ENCODE measurements at places on chromosomes 13 and 19.

- DNase-seq: no peak
Measured at GRCh38 chr19:23259961-23260360, 9.8 kb upstream of the ZNF724 start.

DNA sequence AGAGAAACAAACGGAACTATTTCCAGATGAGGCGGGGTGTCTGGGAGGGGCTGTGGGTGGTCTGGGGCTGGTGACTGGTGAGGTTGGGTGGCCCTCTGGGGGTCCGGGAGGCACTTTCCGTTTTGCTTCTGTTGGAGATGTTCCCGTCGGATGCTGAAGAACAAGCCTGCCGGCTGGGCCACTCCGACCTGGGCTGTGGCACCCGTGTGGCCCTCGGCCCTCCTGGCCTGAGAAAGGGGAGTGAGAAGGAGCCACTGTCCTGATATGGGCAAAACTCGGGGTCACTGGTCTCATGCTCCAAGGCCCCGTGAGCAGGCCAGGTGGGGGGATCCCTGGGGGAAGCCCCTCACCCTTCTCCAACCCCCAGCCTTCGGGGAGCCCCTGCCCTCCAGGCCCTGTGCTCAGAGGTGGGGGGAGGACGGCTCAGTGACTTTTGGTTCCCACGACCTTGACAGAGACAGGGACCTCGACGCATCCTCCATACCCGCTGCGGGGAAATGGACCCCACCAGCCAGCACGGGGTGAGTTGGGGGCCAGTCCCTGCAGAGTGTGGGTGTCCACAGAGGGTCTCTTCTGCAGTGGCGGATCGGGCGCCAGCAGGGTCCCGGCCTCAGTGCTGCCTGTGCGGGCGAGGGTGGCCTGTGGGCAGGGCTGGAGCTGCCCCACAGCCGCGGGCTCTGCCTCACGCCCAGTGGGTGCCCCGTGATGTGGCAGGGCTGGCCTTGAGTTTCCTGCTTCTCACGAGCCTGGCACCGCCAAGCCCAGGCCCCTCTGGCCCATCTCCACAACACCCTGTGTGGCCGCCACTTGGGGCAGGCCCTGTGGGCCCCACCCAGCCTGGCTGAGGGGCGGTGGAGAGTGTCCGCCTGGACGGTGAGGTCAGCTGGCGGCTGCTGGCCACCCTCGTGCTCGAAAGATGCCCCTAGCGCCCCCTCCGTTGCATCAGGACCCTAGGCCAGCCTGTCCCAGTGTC lies 4.4 kb upstream of the TBXA2R start:
- no peak for DNase-seq

DNA sequence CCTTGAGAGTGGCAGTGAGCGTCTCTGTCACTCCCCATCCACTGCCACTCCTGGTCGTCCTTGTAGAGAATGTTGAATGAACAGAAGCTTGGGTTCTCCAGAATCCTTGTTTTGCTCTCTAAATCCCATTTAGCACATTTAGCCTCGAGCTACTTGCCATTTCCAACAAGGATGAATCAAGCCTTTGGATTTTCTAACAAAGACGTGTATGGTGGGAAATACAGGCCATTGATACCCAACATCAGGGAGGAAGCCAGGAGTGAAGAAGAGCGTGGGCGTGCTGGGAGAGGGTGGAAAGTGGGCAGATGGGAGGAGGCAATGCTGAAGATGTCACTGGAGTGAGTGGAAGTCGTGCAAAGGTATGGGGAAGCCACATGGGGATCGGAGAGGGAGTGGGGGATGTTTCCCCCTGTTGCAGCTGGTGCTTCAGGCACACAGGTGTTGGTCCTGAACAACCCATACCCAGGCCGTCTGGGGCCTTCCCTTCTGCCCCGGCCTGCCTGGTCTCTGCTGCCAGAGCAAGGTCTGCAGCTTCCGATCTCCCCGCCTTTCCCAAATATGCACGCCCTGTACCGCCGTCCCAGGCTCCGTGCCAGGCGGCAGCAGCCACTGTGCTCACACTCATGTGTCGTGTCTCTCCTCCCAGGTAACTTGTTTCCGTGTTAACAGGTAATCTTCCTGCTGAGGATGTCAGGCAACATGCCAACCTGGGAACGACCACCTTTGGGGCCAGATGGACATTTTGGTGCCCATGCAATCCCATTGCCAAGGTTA lies 48.7 kb downstream of the ZIC5 start:
- no peak for DNase-seq

- no peak for DNase-seq
Measured at GRCh38 chr19:54674021-54674617, 11.3 kb downstream of the LILRB4 start.

DNA sequence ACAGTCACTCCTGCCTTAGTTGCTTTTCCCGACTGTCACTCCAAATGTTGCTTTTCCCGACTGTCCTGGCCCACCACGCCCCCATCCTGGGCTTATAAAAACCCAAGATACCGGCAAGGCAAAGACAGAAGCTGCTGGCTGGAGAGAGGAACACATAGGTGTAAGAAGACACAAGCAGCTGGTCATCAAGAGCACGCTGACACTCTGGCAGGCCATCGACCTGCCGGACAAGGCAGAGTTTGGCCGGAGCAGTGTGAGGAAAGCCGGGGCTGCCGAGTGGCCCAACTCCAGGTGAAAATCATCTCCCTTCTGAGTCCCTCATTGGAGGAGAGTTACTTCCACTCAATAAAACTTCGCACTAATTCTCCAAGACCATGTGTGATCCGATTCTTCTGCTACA lies 349.5 kb downstream of the SLITRK1 start:
- DNase-seq: no peak

DNA sequence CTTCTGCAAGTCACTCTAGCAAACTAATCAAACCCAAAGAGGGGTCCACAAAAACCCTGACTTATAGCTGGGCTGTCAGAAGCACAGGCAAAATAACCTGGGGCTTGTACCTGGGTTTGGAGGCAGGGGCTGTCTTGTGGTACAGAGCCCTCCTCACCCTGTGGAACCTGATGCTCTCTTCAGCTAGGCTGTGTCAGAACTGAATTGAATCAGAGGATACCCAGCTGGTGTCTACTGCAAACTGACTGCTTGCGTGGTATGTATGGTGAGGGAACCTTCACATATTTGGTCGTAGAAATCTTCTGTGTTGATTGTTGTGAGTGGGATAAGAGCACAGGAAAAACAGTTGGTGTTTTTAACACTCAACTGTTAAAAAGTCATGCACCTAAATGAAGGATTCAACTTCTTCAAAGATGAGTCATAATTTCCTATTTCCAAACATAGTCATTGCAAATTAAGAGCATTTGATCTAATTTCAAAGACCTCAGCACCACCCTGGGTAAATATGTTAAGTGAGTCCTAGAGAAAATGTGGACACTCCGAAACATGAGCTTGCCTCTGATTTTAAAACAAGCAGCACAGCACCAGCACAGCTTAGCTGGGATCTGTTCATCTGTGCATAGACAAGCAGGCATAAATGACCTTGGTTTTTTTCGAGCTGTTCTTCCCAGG lies 840.2 kb downstream of the UQCRFS1 start:
- DNase-seq: peak; percentile 35

DNA sequence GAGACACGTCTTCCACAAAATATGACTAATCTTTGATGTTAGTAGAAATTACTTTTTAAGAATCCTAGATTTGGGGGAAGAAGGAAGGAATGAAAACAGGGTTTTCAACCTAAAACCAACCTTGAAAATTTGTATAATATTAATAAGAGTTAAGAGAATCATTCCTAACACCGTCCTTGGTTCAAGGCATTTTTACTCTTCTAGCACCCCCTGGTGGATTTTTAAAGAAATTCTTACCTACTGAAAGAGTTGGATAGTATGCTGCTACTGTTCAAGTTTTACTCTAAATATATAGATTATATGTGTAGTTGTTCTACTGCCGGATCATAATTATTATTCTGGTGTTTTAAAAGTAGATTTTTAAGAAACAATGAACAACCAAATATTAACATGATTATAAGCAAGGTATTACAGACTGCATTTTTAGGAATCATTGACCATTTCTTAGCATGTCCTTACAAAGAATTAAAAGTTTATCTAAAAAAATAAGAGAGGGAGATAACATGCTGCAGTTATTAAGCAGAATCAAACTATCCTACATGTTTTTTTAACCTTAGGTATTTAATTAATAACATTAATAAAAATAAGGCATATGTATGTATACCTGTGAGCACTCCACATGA lies 7.4 kb upstream of the SLITRK6 start:
- DNase-seq: peak; percentile 46

DNA sequence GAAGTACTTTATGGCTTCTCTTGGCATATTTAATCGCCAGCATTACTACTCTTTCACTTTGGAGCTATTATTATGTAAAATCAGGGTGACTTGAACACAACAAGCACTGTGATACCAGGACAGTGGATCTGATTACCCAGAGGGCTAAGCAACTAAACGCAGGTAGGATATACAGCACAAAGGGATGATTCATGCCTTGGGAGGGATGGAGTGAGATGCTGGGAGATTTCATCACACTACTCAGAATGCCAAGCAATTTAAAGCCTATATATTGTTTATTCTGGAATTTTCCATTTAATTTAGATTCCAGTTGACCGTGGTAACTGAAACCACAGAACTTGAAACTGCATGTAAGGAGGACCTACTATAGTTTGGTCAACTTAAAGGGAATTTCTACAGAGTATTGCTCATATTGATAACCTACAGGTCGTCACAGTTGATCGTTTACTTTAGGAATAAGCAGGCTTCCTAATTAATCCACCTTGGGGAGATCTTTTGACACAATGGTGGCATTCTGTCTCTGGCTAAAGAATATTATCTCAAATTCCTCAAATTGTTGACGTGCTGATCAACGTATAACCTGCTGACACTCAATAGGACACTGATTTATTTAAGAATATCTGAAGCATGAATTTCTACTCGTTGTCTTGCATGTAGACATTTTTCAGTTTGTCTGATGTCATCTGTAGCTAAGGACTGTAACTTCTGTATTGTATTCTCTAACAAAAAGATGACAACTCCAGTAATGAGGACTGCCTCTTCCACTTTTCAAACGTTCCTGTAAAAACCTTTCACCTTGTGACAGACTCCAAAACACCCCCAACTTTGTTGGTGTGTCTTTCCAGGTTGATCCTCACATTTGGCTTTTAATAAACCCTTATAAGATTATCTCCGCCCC lies 254.2 kb downstream of the GPC5 start:
- no peak for DNase-seq

DNA sequence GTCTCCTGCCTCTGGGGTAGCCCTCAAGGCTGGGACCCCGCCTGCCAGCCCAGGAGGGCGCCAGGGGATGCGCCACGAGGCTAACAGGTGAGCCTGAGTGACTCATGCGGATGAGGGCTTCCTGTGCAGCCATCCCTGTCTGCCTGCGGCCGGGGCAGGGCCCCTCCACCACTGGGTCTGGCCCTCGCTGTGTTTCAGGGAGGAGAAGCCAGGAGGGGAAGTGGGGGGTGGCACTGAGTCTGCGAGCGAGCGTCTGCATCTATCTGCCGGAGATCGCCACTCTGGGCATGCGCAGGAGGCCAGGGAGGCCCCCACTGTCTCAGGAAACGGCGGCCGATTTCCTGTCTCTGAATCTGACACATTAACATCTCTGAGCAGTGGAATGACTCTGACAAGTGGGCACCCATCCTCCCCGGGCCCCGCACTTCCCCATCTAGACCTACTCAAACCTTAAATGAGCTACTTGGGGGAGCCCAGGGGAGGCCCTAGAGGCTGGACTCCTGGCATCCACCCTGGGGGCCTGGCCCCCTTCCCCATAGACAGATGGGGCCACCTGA lies 19.7 kb downstream of the RFX1 start:
- peak; percentile 82 for DNase-seq

DNA sequence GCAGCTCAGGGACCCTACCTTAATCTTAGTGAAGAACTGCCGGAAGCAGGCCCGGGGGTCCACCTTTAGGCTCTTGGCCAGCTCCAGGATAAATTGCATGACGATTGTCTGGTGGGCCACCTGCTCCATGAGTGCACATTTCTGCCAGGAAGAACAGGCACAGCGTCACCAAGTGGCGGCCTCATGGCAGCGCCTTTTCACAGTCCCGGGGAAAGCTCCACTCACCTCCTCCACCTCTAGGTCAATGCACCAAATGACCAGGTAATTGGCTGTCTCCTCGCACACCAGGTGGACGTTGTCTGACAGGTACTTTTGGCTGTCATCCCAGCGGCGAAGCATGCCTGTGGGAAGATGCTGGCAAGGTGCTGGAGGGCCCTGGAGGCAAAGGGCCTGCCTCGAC lies 8.3 kb downstream of the CDC37 start:
- DNase-seq: no peak

GRCh38 chr19:42474743-42475142 lies 32.0 kb upstream of the CXCL17 start:
- peak; percentile 34 for DNase-seq

DNA sequence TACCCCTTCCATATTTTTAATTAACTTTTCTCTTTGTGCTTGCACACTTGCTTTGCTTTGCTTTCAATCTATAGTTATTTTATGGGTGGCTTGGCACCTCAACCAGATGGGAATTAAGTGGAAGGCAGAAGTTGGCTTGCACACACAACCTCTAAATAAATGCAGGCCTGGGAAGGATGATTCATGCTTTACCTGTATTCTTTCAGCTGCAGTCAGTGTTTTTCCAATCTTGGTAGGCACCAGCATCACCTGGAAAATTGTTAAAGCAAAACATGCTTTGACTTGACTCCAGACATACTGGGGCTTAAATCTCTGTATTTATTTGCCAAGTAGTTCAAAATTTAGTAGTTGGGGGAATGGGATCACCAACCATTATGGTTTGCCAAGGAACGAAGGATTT lies 543.0 kb downstream of the GPC6 start:
- DNase-seq: no peak

DNA sequence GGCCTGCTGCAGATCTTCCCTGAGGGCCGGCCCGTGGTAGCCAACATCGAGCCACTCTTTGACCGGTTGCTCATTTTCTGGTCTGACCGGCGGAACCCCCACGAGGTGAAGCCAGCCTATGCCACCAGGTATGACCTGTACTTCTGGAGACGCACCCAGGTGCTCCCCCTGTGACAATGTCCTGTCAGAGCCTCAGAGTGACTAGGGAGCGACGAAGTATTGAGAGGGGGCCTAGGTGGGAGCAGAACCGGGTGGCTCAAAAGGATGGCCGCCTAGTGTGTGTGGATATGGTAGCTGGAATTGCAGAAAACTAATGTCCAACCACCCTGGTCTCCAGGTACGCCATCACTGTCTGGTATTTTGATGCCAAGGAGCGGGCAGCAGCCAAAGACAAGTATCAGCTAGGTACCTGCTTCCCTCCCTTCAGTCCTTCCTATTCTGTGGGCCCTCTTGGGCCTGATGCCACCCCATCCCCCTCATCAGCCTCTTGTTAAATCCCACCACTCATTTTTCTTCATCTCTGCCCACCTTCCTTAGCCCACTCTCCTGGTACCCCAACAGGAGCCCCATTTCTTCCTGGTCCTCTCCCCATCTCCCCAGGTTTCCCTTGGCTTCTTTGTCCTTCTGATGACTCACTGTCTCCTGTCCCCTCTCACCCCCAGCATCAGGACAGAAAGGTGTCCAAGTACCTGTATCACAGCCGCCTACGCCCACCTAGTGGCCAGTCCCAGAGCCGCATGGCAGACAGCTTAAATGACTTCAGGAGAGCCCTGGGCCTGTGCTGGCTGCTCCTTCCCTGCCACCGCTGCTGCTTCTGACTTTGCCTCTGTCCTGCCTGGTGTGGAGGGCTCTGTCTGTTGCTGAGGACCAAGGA lies 8.4 kb downstream of the EGLN2 start:
- no peak for DNase-seq

Measured in Ammon's horn (tissue), 1 donor.